Cortex of kidney (tissue), 1 donor: ENCODE measurements at places on chromosomes 12 and 14.

DNA sequence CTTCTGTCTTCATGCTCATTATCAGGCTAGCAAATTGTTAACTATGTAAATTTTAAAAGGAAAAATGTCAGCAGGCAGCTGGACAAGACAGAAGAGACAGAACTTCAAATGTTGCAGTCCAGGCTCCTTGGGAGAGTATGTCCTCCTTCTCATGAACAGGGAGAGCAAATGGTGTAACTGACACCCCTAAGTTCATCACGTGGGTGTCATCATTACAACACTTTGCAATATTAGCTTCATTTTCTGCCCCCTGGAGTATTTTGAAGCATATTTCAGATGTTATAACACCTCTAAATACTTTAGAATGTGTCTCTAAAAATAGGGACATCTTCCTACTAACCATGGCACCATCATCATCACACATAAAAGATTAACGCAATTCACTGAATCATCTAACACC lies 62.1 kb downstream of the ZNF664 start:
- DNase-seq: no peak

- no peak for DNase-seq
Observed at GRCh38 chr12:51330186-51330585, 6.2 kb upstream of the BIN2 start.

GRCh38 chr14:37606678-37607077 lies 11.2 kb downstream of the TTC6 start:
- DNase-seq: no peak

- DNase-seq: no peak
Observed at GRCh38 chr14:71056168-71056567, 148.9 kb downstream of the PCNX1 start.

DNA sequence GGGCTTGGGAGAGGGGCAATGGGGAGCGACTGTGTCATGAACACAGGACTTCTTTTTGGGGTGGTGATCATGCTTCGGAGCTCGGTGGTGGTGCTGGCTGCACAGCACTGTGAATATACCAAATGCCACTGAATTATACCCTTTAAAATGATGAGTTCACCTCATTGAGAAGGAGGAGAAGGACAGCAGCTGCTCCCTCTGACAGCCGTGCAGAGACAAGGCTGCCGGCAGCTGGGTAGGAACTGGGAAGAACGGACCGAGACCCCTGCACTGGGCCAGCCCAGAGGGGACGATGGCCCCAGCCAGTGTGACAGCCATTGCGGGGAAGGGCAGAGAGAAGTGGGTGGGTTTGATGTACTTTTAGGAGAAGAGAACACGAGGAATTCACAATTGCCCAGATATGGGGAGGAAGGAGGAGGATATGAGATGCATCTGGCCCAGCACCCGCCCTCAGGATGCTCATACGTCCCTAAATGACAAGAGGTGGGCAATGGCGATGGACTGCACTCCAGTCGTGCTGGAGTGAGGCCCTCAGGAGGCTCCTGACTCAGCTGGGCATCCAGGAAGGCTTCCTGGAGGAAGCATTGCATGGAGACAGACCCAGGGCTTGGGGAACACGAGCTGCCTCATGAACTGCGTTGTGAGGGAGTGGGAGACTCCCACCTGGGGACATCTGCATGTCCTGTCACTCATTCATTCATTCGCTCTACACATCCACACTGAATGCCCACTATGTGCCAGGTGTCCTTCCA lies 64.3 kb upstream of the C14orf180 start:
- DNase-seq: no peak

DNA sequence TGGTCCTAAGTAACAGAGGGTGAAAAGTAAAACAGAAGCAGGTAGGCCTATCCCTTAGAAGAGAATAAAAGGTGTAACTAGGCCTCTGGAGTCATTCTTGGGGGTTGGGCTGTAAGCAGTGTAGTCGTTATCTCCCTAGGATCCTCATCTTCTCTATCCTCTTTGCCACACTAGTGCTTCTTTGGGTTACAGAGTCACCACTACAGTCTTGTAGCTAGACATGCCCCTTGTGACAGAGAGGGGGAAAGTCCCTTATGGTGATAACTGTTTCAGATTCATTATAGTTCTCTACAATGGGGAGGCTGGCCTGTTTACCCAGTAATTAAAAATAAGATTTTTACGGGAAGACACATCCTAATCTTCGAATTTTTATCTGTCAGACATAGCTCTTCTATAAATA lies 16.4 kb upstream of the SRP54 start:
- DNase-seq: no peak

DNA sequence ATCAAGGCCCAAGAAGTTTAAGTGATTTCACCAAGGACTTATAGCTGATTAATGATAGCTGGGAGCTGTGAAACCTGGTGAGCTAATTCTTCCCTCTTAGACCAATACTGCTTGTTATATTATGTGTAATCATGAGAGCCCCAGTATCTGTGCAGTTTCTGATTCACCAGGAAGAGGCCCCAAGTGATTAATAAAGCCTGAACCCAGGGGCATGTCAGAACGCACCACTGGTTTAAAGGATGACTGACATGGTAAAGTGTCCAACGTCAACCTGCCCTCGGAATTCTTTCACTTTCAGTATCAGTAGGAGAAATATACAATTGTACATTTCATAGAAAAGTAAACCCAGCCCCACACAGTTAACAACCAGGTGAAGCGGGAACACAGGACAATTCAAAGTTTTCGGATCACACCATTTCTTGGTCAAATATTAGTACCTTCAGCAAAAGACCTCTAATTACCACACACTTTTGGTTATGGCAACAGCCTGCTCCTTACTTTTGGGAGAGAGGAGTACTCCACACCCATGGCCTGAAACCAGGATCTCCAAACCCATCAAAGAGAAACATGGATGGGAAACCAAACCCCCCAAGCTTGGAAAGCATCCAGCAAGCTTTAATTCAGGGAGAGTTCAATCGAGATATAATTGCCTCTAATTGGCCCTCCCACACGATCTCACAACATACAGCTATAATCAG lies 28.5 kb downstream of the TMCC3 start:
- DNase-seq: no peak

DNA sequence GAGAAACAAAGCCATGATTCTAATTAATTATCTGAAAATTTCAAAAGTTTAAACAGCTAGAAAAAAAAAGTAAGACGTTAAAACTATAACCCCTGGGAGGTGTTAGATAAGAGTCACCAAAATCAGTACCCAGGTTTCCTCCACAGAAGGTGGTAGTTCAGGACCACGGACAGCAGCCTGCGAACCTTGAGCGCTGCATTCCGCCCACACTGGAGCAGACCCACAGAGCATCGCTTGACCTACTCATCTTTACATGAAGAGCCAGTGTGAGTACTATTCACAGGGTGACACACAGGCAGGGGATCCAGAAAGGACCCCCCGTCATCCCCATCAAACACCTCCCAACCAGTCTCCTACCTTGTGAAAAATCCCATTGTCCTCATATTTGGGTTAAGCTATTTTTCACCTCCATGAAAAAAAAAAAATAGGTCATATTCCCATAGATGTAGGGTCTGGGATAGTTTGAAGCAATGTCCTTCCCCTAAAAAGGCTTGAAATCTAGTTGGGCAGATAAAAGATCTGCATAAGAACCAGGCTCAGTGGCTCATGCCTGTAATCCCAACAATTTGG lies 8.8 kb upstream of the CHGA start:
- DNase-seq: no peak

GRCh38 chr12:6376870-6377666 lies 1.7 kb upstream of the SCNN1A start:
- DNase-seq: no peak

DNA sequence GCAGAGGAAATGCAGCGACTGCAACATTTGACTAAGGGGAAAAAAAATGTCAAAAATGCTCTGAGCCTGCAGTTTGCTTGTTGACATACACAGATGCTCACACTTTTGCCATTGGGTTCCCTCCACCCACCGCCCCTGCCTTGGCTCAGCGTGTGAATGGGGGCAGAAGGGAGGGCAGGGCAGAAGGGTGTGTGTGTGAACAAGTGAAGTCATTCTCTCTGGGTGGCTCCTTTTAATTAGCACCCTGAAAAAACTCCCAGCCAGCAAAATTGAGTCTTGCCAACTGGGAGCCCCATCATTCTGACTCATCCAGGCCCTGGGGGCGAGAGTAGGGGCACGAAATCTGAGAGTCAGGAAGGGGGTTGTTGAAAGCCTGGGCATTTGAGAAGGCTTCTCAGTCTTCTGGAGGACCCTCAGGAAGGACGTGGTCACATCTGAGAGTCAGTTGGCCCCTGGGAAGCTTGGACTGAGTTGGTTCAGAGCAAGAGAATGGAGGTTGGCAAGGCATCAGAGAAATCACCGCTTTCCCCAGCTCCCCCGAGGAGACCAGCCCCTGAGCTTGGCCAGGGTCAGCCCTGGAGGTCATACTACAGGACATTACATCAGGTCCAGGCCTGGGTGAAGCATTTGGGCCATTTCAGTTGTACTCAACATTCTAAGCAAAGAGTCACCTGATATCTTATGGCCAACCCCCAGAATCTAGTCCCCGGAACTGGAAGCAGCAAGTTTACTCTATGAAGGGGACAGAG lies 22.7 kb upstream of the KRT78 start:
- DNase-seq: no peak

- DNase-seq: no peak
Observed at GRCh38 chr14:51568366-51568765, 83.3 kb upstream of the FRMD6 start.

DNA sequence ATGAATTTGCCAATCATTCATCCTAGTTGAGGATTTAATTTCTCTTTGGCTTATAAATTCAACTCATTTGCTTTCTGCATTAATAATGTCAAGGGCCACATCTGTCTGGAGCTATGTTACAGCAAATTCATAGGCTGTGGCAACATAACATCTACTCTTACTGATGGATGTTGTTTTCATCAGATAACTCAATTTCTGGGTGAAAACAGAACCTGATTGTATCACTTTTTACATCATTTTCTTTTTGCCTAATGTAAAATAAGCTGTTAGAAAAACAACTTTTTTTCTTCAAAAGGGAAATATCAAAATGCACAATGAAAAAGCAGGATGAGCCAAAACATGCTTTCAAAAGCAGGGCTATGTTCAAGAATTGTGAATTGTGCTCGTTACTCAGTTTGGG lies 73.3 kb downstream of the HELB start:
- DNase-seq: no peak

DNA sequence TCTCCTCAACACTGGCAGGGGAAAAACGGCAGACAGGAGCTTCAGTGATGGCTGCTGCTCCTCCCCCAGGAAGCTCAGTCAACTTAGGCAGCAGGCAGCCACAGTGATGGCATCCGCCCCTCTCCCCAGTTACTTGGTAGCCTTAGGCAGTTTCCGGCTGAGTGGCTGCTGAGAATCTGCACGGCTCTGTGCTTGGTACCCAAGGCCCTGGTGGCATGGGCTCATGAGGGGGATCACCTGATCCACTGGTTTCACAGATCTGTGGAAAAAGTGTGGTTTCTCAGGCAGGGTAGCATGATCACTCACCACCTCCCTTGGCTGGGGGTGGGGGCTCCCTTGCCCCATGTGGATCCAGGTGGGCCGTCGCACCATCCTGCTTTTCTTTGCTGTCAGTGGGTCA lies 244.6 kb upstream of the MDGA2 start:
- DNase-seq: no peak

DNA sequence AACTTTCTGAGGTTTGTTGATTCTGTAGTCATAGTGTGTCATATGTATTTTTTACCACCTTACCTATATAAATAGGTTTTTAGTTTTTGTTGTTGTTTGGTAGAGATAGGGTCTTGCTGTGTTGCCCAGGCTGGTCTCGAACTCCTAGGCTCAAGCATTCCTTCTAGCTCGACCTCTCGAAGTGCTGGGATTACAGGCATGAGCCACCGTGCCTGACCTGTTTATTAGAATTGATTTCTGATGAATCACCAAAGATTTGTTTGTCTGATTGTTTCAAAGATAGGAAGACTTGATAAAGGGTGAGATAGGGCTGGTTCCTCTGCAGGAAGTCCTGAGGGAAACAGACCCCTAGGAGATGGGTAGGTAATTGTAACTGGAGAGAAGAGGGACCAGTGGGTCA lies 481.6 kb downstream of the PCNX1 start:
- no peak for DNase-seq

DNA sequence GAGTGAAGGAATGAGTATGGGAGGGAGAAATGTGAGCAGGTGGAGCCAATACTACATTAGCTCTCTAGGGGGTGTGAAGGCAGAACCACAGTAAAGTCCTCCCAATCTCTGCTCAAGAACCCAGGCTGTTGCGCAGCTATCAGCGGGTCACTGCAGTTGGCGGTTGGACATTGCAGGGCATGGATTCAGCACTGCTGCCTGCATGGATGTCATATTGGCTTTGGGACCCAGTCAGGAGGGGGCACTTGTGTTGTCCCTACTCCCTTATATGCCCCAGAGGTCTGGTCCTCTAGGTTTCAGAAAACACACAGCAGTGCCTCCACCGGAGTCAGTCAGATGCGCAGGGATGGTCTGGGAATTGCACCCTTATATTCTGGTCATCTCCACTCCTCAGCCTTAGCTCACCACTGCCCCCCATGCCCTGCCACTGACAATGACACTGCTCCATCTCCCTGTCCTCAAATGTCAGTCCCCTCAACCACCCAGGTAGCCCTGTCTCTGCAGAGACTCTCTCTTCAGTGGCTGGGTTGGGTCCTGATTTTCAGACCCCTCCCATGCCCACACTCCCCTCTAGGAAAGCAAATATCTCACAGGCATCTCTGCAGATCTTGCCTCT lies 9.6 kb downstream of the ZDHHC22 start:
- no peak for DNase-seq
